ENCODE measurements at places on chromosomes 7 and 10.

DNA sequence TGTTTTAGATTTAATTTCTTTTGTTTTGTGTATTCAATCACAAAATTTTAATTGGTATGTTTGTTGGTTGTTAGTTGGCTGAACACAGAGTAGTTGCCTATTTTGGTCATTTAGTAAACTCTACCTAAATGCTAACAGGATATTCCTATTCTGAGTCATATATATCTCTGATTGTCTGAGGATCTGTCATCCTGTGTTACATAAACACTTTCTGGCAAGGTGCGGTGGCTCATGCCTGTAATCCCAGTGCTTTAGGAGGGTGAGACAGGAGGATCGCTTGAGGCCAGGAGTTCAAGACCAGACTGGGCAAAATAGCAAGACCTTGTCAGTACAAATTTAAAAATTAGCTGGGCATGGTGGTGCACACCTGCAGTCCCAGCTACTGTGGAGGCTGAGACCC lies 178.6 kb downstream of the PLCE1 start:
- no peak for DNase-seq

GRCh38 chr7:14834456-14834855 lies 68.1 kb downstream of the DGKB start:
- no peak for DNase-seq

DNA sequence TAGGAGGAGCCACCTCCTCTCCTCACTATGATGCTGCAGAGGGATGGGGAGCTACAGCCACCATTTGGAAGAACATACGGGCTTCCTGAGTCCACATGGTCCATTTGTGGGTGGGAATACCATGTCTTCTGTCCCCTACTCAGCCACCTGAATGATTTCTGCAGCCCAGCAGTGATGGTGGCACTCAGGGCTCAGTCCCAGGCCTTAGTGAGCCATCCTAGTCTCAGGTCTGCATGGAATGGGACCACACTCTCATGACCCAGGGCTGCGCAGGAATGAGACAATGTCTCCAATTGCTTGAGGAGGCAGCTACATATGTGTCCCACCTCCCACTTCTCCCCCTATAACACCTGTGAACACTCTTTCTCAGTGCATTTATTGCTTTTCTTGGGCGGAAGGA lies 4.8 kb downstream of the SFTPA1 start:
- no peak for DNase-seq

GRCh38 chr7:98831641-98832221 lies 38.1 kb downstream of the TMEM130 start:
- no peak for DNase-seq

DNA sequence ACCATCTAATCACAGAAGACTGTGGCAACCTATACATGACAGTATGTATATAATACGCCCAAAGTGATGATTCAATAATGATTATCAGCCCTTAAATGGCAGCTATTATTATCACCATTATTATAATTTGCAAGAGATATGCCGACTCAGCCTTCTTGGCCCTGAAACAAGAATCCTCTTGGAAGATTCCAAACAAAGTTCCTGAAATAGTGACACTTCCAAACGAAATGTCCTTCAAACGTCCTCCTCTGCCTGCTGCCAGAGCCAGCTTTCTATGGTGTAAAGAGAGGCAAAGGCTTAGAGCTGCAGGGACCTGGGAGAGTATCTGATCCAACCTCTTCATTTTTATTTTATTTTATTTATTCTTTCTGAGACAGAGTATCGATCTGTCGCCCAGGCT lies 36.0 kb downstream of the NRAP start:
- no peak for DNase-seq

GRCh38 chr7:49001610-49002033 lies 77.3 kb downstream of the CDC14C start:
- DNase-seq, result no peak

DNA sequence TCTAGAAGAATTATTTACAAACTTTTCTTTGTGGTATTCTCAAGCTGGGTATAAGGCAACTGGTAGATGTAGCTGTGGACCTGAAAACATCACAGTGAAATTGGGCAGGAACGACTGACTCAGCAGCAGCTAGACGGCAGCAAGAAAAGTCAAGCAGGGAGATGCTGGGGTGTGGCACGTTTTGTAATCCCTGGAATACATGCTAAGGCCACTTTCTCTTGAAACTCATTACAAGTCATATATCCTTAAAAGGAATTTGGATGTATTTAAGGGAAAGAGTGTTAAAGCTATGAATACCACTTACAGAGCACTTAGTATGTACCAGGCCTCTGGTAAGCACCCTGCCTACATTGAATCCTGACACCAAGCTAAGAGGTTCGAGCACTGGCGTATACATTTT lies 17.4 kb downstream of the BEND7 start:
- DNase-seq, result no peak

GRCh38 chr10:24920907-24921881 lies 31.2 kb downstream of the PRTFDC1 start:
- DNase-seq, result no peak

DNA sequence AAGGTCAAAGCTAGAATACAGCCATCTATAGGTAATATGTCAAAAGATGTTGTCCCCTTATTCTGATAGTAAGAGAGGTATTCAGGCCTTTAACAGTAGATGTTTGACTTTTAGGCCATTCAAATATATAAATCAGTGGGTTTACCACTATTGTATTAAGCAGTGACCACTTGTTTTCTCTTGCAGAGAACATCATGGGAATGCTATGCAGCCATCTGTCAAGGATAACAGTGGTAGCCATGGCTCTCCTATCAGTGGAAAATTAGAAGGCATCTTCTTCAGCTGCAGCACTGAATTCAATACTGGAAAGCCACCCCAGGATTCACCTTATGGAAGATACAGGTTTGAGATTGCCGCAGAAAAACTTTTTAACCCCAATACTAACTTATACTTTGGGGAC lies 68.4 kb downstream of the PHYHIPL start:
- no peak for DNase-seq

GRCh38 chr10:32349199-32349585 lies 2.2 kb upstream of the EPC1 start:
- DNase-seq, result no peak

DNA sequence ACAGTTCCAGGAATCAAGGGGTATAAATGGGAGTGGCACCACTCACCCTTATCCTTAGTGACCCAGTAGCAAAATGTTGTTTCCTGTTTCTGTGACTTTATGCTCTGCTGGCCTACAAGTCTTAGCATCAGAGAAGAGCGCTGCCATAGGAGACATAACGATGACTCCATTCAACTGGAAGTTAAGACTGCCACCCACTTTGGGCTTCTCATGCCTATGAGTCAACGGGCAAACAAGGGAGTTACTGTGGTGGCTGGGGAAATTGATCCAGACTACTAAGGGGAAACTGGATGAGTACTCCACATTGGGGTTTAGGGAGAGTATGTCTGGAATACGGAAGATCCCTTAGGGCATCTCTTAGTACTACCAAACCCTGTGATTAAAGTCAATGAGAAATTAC lies 40.6 kb upstream of the PIK3CG start:
- DNase-seq, result no peak

- DNase-seq, result no peak
These were observed 230.0 kb upstream of the HABP2 start for GRCh38 chr10:113322843-113323242.

- no peak for DNase-seq
These were observed 312.5 kb upstream of the SEMA3C start for GRCh38 chr7:81231301-81231838.

GRCh38 chr7:98651760-98652159 lies 34.7 kb downstream of the NPTX2 start:
- no peak for DNase-seq

DNA sequence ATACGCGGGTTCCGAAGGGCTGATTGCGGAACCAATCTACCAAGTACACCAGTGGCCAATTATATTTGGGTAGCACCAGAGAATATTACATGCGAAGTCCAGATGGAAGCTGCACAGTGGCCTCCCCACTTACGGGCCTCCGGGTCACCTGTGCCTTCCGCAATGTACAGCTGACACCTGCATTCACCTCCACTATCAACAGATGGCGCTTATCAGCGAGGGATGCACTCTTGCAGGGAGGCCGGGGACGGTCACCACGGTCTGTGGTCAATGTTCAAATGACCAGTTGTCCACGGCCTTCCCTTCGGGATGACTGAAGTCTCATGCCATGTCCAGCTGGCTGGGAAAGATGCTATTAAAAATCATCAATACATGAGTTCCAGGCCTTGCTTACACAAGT lies 47.6 kb downstream of the SLIT1 start:
- DNase-seq, result no peak

DNA sequence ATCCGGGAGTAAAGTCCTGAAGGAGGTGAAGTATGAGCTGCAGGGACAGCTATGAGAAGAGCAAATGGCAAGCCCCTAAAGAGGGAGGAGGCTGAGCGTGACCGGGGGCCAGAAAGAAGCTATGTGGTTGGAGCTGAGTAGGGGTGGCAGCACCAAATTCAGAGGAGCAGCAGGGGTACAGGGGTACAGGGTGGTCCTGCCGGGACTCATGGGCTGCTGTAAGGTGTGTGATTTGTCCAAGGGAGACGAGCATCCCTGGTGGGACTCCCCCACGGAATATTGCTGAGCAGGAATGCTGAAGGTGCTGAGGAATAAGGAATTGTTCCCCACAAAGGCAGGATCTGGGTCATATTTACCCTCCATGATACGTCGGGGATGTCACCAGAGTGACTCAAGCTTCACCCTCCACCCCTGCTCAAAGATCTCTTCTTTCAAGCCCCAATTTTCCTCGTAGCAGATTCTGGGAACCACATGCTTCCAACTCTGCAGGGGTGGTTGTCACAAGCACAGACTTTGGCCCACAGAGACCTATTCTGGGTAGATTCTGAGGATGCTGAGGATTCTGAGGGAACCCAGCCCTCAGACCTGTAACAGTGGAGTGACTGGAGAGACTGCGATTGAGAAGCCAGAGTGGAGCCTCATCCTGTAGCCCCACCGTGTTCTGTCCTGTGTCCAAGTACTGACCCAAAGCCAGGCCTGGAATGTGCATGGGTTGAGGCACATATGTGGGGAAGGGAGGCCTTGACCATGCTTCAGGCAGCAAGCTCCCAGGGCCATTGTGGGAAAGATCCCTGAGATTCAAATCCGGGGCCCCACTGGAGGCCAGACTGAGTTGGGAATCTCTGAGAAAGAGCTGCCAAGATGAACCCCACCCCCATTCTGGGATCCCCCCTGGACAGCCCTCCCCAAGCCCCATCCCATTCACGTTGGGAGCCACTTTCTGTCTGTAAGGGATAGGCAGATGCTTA lies 4.2 kb downstream of the SFTPD start:
- DNase-seq, result no peak

DNA sequence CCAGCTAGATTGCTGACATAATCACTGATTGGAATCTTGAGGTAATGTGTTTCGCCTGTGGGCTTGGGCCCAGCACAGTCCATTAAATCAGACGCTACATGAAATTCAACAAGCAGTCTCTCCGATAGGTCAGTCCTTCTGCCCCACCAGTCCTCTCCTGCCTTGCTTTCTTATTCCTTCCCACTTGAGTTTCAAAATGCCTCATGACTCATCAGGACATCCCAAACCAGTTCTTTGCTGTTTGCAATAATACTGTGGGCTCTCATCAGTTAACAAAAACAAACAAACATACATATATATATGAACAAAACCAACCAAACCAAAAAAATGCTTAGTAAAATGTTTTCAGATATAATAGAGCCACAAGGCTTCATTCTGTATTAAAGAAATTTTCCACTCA lies 599.0 kb downstream of the SORCS1 start:
- no peak for DNase-seq

DNA sequence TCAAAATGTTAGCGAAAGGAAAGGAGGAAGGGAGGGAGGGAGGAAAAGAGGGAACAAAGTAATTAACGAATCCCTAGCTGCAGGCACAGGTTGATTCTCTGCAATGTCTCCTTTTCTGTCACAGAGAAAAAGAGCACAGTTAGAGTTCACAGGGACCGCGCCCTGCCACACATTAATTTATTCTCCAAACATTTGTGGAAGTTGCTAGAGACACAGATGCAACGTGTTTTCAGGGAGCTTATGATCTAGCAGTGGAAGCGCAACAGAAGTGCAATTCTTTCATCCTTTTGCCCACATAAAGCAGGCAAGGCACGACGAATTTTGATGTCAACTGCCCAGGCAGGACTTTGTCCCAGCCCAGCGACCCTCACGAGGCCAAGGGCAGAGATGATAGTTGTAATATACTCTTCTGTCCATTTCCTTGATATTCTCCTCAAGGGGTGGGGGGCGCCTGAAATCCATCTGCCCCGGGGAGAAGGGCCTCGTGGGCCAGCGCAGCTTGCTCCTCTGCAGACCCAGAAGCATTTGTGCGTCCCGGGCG lies 101.7 kb upstream of the ZNF438 start:
- no peak for DNase-seq

DNA sequence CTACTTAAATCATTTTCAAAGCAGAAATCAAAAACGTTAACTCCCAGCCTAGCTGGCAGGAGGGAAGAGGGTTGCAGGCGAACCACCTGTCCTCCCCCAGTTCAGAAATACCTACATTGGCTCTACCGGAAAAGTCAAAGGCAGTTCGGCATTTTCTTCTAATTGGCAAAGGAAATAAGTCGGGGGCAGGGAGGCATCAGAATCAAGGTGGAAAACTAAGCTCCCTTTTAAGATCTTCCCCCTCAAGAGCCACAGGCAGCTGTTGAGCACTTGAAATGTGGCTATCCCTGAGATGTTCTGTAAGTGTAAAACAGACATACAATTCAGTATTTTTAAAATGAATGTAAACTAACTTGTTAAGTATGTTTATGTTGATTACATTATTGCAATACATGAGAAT lies 957 bp upstream of the ELMO1 start:
- no peak for DNase-seq

DNA sequence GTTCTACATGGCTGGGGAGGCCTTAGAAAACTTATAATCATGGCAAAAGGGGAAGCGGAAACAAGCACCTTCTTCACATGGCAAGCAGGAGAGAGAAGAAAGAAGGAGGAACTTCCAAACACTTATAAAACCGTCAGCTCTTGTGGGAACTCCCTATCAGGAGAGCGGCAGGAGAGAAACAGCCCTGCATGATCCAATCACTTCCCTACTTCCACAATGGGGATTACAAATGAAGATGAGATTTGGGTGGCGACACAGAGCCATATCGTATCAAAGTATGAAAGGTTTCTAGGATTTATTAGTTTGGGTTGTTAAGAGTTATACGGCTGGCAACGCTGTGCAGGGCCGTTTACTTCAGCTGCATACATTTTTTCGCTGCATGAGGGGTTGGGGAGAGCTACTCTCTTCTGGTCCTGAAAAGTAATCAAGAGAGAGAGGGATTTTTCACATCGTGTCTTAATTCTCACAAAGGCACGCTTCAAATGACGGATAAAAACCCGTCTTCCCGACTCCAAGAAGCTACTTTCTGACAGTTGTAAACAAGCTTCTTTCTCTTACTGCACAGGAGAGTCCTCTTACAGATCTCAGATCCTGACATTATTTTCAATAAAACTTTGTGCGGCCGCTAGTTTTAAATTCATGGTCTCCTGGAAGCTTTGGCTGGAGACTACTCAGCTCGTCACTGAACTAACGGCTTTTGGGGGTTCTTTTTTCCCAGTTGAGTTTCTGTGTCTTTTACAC lies 751 bp upstream of the GTPBP10 start:
- no peak for DNase-seq

DNA sequence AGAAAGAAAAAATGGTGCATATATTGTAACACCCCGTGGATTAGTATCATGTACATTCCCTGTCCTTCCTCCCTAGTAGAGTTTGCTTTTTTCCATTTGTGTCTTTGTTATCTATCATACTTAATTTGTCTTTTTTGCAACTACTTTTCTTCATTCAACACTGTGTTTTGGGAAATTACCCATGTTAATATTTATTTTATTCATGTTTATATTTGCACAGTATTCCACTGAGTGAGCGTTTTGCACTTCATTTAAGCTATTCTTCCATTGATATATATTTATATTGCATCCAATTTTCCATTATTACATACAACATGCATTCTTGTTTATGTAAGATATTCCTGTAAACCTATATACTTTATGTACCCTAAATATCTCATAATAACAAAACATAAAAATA lies 57.6 kb upstream of the FAM171A1 start:
- no peak for DNase-seq

Data from cortex of kidney (tissue), 1 donor.